ENCODE measurements at places on chromosomes 1 and 21.

DNA sequence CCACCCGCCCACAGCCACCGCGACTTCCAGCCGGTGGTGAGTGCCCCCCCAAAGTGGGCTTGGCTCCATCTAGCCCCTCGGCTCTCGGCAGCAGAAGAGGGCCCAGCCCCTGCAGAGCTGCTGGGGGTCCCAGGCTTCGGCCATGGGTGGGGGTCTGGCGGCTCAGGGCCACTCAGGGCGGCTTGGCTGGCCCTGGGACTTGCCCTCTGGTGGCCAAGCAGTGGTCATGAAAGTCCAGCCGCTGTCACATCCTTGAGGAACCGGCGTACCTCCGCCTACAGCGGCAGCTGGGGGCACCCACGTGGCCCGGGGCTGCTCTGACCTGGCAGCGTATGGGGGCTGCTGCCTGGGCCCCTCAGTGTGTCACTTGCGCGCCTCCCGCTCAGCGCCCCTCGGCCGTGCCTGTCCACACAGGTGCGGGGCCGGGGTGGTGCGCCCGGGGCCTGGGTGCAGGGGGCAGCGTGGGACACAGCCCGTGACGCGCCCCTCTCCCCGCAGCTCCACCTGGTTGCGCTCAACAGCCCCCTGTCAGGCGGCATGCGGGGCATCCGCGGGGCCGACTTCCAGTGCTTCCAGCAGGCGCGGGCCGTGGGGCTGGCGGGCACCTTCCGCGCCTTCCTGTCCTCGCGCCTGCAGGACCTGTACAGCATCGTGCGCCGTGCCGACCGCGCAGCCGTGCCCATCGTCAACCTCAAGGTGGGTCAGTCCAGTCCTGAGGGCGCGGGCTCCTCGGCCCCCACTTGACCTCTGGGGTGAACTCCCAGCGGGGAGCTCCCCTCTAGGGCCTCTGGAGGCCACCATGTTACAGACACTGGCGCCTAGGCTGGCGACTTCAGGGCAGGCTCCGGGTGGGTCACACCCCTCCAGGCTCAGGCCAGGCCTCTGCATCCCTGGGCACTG is 32.4 kb downstream of the SLC19A1 start:
- DNase-seq: no peak

GRCh38 chr1:9719978-9720722 is 68.6 kb downstream of the PIK3CD start:
- DNase-seq: no peak

DNA sequence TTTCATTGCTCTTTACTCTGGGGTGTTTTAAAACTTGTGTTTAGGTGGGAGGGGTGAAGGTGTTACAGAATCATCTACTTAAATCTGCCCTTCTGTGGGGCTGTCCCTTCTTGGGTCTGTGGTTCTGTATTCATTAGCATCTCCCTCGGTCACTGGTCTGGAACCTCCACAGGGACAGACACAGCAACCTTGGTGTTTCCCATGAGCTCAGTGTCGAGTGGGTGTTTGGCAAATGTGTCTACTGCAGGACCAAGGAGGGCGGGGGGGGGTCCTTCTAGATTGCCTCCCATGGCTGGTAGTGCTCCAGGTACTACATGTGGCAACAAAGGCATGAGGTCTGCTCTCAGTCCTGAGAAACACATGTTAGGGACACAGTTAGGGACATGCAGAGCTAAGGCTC is 273.4 kb downstream of the PCP4 start:
- DNase-seq: no peak

- DNase-seq: no peak
Measured at GRCh38 chr1:55812281-55812680, 597.1 kb upstream of the USP24 start.

DNA sequence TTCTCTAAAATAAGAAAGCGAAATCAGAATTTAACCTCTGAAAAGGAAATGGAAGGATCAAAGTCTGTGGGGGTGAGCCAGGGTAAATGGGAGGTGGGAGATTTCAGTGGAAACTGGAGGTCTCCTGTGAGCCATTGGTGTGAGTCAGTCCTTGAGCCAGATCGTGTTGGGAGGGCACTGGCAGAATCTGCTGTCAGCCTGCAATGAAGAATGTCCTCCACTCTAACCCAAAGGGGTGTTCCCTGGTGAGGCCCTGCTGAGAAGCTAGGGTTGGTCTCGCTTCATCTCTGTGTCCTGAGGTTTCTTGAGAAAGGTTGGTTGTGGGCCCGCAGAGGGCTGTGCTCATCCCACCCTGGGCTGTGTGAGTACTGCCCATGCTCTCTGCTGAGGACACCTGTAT is 2.4 kb downstream of the QSOX1 start:
- DNase-seq: no peak

DNA sequence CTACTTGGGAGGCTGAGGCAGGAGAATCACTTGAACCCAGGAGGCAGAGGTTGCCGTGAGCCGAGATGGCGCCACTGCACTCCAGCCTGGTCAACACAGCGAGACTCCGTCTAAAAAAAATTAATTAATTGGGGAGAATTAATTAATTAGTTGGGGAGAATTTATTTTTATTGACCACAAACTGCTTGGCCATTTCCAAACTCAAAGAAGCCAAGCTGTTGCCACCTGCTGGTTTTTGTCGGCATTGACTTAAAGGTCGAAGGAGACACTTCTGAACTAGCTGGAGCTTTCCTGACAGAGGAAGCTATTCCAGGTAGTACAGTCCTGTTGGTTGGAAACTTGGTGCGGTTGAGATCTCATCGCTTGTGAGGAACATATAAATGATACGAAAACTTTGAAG is 13.1 kb downstream of the MAP1LC3C start:
- DNase-seq: peak; percentile 2

DNA sequence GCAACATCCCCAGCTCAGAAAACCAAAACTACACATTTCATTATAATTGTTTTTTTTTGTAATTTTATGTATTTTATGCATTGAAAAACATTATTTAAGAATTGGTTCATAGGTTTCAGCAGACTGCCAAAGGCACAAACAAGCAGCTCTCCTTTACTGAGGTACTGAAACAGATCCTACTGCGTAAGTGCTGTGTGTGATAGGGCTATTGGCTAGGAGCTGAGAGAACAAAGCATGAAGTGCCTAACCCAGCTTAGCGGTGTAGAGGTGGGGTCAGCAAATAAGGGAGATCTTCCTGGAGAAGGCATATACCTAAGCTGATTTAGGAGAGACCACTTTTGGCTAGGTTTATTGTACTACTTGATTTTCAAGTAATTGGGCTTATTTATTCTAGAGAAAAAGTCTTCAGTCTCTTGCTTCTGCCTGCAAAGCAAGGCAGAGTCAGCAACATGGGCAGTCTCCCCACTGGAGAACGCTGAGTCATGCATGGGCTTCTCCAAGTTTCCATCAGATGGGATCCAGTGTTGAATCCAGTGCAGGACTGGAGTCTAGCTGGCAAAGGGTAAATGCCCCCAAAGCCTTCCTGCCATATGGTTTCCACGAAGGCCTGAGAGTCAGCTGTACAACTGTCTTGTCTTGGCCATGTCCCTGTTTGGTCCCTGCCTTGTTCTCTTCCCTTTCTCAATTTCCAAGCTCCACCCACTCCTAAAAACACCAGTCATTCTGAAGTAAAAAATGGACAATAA is 18.0 kb upstream of the YTHDF2 start:
- DNase-seq: no peak

- DNase-seq: peak; percentile 71
Measured at GRCh38 chr1:30759718-30760281, 2.2 kb upstream of the LAPTM5 start.

DNA sequence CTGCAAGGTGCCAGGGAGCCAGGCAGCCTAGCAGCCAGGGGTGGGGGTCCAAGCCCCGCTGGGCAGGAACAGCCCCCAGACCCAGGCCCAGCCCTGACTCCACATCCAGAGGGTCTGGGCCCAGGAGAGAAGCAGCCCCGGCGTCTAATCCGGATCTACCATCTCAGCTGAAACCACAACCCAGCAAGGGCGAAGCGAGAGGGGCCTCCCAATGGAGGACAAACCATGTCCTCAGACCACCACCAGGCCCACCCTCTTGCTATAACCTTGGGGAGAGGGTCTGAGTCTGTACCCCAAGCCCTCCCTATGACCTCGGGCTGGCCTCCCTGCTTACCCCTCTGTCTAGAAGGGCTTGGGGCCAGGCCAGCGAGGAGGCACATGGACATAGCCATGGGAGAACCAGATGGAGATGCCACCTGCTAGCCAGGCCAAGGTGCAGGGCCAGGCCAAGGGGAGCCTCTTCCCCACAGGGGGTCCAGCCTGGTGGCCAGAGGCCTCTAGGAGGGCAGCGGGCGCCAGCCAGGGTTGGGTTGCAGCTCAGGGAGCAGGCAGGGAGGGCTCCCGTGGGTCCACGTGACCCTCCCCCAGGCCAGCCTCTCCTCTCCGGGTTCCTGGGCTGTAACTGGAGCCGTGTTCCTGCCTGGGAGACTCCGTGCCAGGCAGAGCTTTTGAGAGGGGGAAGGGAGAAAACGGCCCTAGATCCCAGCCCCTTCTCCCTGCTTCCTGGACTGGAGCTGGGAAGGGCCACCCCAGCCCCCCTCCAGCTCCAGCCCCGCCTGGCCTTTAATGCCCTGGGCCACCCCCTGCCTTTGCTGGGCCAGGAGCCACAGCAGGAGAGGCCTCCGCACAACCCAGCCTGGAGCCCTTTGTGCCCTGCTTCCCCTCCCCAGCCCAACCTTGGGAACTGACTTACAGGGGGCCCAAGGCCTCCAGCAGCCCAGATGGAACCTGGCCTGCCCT is 2.5 kb downstream of the WNT9A start:
- DNase-seq: no peak

- DNase-seq: no peak
Measured at GRCh38 chr1:26717017-26717491, 21.2 kb downstream of the ARID1A start.

DNA sequence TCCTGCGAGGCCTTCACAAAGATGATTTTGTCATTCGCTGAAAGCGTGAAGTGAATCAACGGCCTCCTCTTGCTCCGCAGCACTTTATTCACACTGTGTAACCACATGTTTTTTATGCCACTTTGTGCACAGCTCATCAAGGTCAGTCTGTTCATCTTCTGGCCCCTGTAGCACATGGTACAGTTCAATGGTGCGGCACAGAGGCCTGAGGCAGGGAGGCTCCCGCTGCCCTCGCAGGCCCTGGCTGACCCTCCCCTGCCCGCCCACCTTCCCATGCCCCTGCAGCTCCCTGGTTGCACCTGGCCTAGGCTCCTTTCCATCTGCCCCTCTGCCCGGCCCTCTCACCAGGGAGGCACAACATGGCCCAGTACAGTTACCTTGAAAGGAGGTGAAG is 87.5 kb downstream of the CD247 start:
- no peak for DNase-seq

- peak; percentile 81 for DNase-seq
Measured at GRCh38 chr1:10694633-10695627, 101.5 kb downstream of the CASZ1 start.

- no peak for DNase-seq
Measured at GRCh38 chr1:210690236-210690635, 361.5 kb downstream of the HHAT start.

DNA sequence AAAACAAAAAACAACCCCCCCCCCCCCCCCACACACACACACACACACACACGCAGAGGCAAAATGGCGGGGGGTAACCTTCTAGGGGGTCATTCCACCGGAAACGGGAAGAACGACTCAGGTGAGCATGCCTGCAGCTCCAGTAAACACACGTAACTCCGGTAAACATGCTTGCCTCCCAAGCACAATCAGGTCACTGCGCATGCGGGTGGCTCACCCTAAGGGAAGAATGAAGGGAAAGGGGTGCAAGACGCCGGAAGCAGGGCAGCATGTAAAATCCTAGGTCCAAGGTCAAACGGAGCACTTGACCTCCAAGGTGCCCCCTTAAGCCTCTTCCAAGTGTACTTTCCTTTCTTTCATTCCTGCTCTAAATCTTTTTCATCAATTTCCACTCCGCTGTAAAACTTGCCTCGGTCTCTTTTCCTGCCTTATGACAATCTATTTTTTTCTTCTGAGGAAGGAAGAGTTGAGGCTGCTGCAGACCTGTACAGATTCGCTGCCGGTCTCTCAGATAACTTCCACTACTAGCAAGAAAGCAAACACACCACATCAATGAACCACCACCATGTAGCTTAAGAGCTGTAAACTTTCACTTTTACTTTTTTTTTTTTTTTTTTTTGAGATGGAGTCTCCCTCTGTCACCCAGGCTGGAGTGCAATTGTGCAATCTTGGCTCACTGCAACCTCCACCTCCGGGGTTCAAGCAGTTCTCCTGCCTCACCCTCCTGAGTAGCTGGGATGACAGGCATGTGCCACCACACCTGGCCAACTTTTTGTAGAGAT is 21.0 kb upstream of the CBR3 start:
- no peak for DNase-seq

GRCh38 chr1:172955161-172955815 is 95.5 kb downstream of the TNFSF18 start:
- DNase-seq: no peak

DNA sequence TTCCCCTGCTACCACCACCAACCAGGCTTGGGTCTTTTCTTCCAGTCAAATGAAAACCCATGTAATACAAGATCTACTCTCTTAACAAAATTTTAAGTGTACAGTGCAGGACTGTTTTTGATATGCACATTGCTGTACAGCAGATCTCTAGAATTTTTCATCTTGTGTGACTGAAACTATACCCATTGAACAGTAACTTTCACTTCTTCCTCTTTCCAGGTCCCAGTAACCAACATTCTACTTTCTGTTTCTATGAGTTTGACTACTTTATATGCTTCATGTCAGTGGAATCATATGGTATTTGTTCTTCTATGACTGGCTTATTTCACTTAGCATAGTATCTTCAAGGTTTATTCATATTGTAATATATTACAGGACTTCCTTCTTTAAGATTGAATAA is 45.3 kb upstream of the PLPPR4 start:
- DNase-seq: no peak

DNA sequence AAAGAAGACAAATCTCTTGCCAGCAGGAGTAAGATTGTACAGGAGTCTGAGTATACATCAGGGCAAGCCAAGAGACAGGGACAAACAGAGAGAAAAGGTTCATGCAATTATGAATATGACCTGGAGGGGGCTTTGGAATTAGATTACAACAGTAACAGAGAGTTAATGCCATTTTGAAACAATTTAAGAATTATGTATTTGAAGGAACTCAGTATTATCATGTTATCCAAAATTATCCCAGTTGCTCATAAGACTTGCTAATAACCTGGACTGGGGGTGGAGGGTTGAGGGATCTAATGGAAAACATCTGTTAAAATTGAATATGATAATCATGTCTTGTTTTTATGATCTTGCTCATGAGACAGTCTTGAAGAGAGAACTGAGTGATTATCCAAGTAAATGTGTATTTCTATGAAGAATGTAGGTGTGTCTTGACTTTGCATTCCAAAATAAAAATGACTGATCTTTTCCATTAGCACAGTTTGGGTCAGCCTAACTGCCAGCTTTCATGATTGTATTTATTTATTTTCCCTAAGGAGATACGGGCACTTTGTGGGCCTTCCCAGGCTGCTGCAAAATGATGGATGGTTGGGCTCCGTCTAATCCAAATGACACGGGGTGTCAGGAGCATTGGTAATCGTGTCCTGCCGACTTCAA is 117.7 kb downstream of the ERG start:
- DNase-seq: no peak

Measured in CD4-positive, alpha-beta T cell treated with Interferon alpha-2 for 1 hour (primary cell).